GM19239 (cell line): ENCODE measurements at places on chromosomes 7 and 10.

- DNase-seq: no peak
Observed at GRCh38 chr7:12328888-12329770, 74.5 kb downstream of the VWDE start.

DNA sequence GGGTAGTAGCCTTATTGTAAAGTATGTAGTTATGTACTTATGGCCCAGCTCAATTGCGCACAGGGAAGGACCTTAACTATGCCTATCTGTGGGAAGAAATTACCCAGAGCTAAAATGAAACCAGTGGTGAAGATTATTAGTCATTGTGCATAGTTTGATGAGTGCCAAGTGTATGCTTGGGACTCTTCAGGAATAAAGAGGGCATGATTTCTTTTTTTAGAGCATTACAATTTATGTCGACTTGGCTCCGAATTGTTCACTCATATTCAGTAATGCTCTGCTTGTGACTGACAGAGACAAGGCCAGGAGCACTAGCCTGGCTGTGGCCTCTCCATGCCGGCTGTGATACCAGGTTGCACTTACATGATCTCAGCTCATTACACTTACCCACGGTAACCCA is 269.5 kb downstream of the TRIL start:
- DNase-seq: no peak

DNA sequence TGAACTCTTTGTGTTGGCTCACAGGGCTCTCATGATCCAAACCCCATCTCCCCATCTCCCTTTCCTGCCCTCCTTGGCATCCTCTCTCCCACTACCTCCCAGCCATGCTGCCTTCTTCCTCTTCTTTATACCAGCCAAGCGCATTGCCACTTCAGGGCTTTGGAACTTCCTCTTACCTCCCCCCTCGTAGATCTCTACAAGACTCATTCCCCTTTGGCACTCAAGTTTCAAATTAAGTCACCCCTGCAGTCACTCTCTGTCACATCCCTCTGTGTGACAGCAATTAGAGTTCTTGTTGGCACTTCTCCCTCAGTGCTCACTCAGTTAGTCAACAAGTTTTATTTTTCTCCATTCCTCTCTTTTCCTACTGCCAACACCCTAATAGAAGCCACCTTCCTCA is 20.8 kb upstream of the NRP1 start:
- no peak for DNase-seq

GRCh38 chr10:24456322-24456721 is 247.4 kb downstream of the KIAA1217 start:
- no peak for DNase-seq

GRCh38 chr10:70060389-70060788 is 7.7 kb downstream of the MACROH2A2 start:
- DNase-seq: no peak

- no peak for DNase-seq
Observed at GRCh38 chr7:157630301-157630853, 293.6 kb downstream of the DNAJB6 start.

DNA sequence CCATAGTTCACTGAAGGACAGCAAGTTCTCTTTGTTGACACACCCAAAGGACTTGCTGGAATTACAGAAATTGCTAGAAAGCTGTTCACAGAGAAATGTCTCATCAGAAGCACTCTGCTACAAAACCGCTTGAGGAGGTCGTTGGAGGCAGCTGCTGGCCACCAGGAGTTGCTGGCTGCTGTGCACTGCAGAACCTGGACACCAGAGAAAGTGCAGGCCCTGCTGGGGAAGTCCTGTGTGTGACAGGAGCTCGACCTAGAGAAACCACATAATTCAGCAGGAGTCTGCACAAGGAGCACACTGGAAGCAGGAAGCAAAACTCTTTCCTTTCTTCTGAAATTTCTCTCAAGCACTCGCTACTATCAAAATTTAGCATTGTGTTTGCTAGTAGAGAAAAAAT is 461.5 kb upstream of the GHITM start:
- no peak for DNase-seq

DNA sequence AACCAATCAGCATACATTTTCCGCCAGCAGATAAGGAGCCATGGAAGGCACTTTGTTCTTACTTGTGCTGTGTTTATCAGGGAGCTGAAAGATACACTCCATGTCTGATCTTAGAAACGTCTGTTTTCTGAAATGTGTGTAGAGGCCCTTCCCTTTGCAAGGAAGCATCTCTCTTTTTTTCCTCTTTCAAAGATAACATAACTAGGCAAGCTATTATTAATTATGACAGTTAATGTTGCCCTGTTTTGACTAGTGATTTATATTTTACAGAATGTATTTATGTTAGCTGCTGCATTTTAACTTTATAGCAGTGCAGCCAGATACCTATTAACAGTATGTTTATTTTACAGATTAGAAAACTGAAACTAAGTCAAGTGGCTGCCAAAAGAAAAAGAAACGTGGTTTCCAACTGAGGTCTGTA is 683.2 kb upstream of the IGFBP3 start:
- DNase-seq: no peak

- DNase-seq: no peak
Observed at GRCh38 chr10:64159910-64160872, 639.0 kb downstream of the REEP3 start.

- no peak for DNase-seq
Observed at GRCh38 chr10:78892338-78893176, 176.2 kb upstream of the ZMIZ1 start.

DNA sequence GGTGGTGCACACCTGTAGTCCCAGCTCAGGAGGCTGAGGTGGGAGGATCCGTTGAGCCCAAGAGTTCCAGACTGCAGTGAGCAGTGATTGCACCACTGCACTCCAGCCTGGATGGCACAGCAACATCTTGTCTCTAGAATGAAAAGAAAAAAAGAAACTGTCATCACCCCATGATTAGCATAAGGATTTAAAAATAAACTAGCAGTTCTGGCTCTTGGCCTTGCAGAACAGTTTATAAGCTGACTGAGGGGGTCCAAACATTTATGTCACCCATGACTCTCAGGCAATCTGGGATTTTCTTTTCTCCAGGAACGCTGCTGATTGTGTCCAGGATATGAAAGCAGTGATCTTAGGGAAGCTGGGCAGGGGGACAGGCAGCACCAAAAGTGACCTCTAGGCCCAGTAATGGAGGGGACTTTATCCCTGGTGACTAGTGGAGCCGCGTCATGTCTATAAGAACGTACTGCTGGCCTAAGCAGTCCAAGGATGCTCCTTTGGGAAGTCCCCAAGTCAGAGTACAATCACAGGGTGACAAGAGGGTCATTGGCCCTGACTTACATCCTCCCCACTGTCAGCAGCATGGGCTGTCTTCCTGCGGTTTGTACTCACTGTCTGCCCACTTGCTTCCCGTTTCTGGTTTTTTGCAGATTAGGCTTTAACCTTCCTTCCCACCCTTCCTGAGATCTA is 177.4 kb downstream of the ARHGAP12 start:
- no peak for DNase-seq

DNA sequence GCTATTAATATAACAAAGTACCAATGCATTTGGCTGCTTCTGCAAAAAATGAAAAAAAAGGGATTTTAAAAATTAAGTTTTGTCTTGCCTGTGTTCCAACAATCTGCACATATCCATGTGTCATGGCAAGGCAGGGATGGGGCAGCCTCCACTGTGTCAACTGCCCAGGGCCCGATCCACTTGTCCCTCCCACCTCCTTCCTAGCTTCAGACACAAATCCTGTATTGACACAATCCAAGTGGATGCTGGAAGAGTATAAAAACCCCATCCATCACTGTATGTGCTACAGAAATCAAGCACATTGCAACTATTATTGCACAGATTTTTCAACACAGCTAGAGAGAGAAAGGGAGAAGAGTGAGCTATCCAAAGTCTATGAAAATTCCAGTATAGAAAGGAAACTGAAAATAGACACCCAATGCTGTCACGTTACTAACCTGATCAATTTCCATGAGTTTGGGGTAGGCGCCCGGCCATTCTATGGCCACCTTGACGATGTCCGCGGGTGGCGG is 106.4 kb downstream of the ELMO1 start:
- DNase-seq: no peak

DNA sequence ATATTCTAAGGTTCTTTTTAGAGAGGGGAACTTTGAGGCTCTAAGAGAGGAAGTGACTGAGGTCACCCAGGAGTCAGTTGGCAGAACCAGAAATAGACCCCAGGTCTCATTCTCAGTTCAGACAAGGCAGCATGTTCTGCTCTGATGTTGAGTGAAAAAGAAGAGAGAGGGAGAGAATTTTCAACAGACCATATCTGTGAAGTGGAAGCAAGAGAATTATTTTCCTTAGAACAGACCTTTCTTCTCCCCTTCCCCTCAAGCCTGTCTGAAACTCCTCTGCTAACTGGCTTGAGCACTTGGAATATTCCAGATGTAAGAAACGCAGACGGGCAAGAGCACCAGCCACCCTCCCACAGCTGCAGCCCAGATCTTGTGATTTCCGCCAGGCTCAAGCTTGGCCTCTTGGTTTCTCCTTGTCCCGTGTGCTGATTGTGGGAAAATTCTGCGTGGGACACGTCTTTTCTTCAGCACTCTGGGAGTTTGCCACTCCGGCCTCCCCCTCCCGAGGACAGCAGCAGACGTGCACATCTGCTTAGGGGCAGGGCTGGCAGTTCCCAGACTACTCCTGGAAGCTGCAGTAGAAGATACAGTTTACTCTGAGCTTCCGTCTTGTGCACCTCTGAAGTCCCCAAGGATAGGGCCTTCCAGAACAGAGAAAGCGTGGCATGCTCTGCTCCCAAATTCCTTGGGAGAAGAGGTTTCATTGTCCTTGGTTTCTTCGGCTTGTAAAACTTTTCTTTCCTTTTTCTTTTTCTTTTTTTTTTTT is 22.7 kb upstream of the IKZF1 start:
- no peak for DNase-seq

DNA sequence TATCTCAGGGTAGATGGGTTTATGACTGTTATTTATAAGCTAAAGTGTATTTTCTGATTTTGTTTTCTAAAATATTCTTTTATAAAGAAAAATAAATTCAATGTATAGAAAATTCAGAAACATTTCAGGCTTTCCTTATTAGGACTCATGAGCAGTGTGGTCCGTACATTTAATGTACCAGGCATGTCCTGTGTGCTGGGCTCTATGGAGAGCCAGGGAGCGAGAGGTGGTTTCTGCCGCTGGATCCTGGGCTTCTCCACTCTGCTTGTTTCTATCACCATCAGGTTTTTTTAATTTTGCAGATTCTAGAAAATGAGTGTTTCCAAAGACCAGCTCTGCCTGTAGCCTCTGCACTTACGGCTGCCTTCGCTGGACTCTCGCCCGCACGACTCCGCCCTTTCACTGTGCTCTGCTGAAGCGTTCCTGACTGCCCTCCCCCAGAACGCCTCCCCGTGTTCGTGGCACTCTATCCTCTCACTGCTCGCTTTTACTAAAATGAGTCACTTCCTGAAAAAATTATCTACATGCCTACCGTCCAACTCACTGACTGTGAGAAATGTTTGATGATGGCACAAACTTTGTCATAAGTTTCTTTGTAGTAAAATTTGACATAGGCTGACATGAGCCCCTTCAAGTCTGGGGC is 188.5 kb downstream of the ZMYND11 start:
- DNase-seq: no peak

DNA sequence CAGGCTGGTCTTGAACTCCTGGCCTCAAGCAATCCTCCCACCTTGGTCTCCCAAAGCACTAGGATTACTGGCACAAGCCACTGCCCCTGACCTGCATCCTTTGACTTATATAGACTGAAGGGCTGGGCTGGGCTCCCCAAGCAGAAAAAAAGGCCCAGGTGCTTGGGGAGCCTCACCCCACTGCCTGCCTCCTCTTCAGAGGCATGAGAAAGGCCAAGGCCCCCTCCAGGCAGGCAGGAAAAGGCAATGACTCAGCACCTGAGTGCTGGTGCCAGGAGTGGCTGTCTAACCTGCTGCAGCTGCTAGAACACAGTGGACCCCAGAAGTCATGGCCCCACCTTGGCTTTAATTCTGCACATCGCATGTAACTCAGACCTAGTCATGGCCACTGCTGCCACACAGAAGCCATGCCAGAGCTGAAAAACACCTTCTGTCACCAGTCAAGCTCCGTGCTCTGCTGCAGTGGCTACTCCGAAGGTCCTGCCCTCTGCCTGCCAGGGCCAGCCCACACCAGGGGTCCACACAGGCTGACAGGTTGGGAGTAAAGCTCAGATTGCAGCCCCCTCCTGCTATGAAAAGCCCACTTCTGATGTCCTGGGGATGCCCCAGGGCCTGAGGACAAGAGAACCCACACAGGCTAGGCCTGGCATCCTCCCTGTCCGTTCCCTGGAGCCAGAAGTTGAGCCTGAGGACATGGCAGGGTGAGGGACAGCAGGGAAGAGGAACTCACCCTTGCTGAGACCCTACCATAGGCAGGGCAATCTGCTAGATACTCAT is 48.5 kb downstream of the GRID1 start:
- DNase-seq: no peak

GRCh38 chr10:126736727-126737126 is 66.2 kb upstream of the C10orf90 start:
- no peak for DNase-seq

DNA sequence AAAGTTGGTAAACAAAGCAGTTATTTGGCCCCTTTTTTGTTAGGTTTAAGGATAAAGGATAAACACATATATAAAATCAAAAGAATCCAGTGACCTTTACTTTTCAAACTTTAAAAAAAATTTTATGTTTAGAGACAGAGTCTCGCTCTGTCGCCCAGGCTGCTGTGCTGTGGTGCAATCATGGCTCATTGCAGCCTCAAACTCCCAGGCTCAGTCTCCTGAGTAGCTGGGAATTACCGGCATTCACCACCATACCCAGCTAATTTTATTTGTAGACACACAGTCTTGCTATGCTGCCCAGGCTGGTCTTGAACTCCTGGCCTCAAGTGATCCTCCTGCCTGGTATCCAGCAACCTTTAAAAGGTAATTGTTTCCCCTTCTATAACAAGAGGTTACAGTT is 31.3 kb downstream of the GNA12 start:
- DNase-seq: no peak

DNA sequence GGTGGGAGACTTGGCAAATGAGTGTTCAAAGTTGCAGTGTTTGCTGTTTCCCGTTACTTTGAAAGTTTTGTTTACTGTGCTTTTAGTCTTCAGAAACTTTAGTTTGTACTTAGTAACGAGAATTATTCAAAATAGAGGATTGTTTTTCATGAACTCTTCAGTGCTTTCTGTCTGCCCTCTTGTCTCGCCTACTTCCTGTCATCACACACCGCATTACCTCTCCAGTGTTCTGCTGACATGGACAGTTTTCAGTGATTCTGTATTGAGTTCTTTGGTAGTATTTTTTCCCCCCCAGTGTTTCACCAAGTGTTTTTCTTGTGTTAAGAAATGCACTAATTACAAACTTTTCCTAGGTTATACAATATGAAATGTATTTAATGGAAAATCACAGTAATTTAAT is 207.0 kb downstream of the MLLT10 start:
- DNase-seq: no peak
